ENCODE measurements at places on chromosomes 11 and 22. TPM values are rescaled to one million over a fixed set of nuclear protein-coding genes. Genes with fewer than 3 reads are reported as not detected.

SCO2 gene
- total RNA-seq = 8.9 TPM

DNA sequence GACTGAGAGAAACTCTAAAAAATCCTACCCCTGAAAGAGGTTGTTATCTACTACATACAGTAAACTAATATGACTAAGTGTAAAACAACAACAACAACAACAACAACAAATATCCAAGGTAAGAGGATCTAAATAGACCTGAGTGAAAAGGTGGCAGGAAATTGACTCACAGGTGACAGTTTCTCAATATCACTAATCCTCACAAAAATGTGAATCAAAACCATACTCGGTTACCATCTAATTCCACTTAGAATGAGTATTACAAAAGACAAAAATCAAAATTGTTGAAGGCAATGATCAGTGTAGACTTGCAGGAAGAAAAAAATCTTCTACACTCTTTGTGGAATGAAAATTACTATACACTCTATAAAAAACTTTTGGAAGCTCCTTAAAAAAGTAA, 17.5 kb downstream of the RGL4 start:
- H3K36me3 ChIP-seq = peaks cover 91% of the 10 kb centered on the region
- no peaks in the 10 kb centered on the region for H3K4me1 ChIP-seq
- H3K27ac ChIP-seq = no peak overlapping the region
- no peak for DNase-seq

GRCh38 chr11:69797156-69797555, 22.0 kb upstream of the FGF4 start:
- no peak for DNase-seq
- no peak overlapping the region for H3K4me3 ChIP-seq
- H3K36me3 ChIP-seq = no peaks in the 10 kb centered on the region
- H3K27ac ChIP-seq = no peak overlapping the region

KCNK7 gene
- not detected for total RNA-seq

OR56B4 gene
- total RNA-seq = not detected

MFRP gene
- total RNA-seq = not detected

DNA sequence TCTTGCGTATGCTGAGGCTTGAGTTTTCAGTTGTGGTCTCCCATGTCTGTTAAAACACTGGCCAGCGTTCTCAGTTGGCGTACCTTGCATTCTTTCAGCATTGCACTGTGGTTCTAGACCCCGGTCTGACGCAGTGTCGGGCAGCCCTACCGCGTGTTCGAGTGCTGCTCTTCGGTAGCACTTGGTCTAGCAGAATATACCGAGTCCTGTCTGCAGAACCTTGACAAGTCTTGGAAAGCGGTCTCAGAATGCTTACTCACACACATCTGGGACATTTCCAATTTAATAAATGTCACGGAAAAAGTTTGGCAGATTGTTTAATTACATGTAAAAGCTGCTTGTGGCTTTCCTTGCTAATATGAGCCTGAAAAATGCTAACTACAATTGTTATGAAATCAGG, 32.6 kb downstream of the PPFIA1 start:
- no peaks in the 10 kb centered on the region for H3K27me3 ChIP-seq
- no peak overlapping the region for H3K4me3 ChIP-seq
- H3K4me1 ChIP-seq = peaks cover 2% of the 10 kb centered on the region
- H3K36me3 ChIP-seq = peaks cover 51% of the 10 kb centered on the region

GRCh38 chr11:128776424-128777284, 82.8 kb downstream of the FLI1 start:
- DNase-seq = peak; percentile 59
- H3K4me3 ChIP-seq = no peak overlapping the region
- H3K27ac ChIP-seq = no peak overlapping the region
- H3K4me1 ChIP-seq = no peaks in the 10 kb centered on the region

OR52A1 gene
- total RNA-seq = not detected

DNA sequence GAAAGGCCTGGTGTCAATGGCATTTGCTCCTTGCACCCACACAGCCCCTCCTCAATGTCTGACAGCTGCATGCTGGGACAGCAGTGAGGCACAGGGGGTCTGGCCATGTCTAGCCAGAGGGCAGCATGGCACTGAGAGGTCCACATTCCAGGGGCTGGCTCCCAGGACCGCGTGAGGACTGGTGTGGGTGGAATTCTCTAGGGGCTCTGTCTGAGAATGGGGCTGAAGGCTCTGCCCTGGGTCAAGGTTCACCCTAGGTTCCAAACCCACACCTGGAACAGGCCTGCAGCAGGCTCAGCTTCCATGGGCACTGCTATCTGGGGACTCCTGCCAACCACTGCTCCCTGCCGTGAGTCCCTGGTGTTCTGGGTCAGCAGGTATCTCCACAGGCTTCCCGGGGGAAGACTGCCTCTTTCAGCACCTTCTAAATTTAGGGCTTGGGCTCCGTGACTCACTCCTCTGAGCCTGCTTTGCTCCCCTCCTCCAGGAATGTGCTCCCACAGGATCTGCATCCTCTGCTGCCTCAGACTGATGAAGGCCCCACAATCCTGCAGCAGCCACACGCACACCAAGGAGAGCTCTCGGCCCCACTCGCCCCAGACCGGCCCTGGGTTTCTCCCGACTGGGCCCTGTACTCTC, 4.2 kb downstream of the STARD10 start:
- no peak overlapping the region for H3K27ac ChIP-seq
- peaks cover 59% of the 10 kb centered on the region for H3K4me1 ChIP-seq
- H3K4me3 ChIP-seq = no peak overlapping the region
- DNase-seq = no peak
- no peaks in the 10 kb centered on the region for H3K27me3 ChIP-seq

OR52N4 gene
- total RNA-seq = not detected

ROBO3 gene
- 1.2 TPM for total RNA-seq

- no peak overlapping the region for H3K4me3 ChIP-seq
- H3K27me3 ChIP-seq = peaks cover 2% of the 10 kb centered on the region
- no peaks in the 10 kb centered on the region for H3K4me1 ChIP-seq
- no peaks in the 10 kb centered on the region for H3K36me3 ChIP-seq
- H3K27ac ChIP-seq = no peak overlapping the region
- no peak for DNase-seq
Measured at GRCh38 chr11:35479731-35480130, 45.7 kb downstream of the PAMR1 start.

- no peak overlapping the region for H3K27ac ChIP-seq
- H3K36me3 ChIP-seq = no peaks in the 10 kb centered on the region
- no peak overlapping the region for H3K4me3 ChIP-seq
- no peaks in the 10 kb centered on the region for H3K4me1 ChIP-seq
Measured at GRCh38 chr22:26339755-26340154, 89.3 kb upstream of the ASPHD2 start.

DDTL gene
- total RNA-seq = not detected

All from K562 (cell line).